ENCODE measurements at places on chromosomes 2 and 18. TPM values are rescaled to one million over a fixed set of nuclear protein-coding genes. Genes with fewer than 3 reads are reported as not detected.

Gene COLEC12
- 108 TPM for polyA plus RNA-seq

Gene NGEF
- 0.93 TPM for polyA plus RNA-seq

Gene RELCH
- 27.7 TPM for polyA plus RNA-seq

Gene GALNT3
- 29.6 TPM for polyA plus RNA-seq

GRCh38 chr18:40751186-40751585 lies 1203.8 kb upstream of the PIK3C3 start:
- DNase-seq, result no peak

- DNase-seq, result no peak
Observed at GRCh38 chr2:70904371-70905216, 31.1 kb upstream of the ATP6V1B1 start.

DNA sequence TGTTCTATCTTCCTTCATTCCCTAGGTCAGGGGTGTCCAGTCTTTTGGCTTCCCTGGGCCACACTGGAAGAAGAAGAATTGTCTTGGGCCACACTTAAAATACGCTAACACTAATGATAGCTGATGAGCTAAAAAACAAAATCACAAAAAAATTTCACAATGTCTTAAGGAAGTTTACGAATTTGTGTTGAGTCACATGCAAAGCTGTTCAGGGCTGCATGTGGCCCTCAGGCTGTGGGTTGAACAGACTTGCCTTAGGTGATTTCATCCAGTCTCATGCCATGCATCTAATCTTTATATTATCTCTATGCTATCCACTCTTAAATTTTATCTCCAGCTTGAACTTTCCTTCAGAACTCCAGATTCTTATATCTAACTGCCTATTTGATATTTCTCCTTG lies 80.1 kb downstream of the CCDC85A start:
- no peak for DNase-seq

GRCh38 chr2:188079196-188079595 lies 212.5 kb upstream of the GULP1 start:
- DNase-seq, result no peak

- DNase-seq, result no peak
Observed at GRCh38 chr18:79524181-79525078, 128.7 kb downstream of the NFATC1 start.

Measured in left lung (tissue), 14 donors.